Glutamatergic neuron (in vitro differentiated cells): ENCODE measurements at places on chromosomes 5 and 9.

DNA sequence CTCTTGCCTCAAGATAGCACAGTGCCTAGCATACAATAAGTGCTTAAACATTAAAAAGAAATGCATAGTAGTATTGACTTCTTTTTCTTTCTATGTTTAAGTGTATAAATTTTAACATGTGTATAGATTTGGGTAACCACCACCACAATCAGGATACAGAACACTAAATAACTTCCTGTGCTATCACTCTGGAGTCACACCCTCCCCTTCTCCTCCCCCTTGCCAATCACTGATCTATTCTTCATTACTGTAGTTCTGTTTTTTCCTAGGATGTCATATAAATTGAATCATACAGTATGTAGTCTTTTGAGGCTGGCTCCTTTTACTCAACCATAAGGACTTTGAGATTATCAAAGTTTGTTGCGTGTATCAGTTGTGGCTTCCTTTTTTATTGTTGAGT, 68.5 kb downstream of the OSTF1 start:
- no peak for DNase-seq

- DNase-seq = no peak
Measured at GRCh38 chr9:70868661-70869652, 252.5 kb downstream of the TRPM3 start.

DNA sequence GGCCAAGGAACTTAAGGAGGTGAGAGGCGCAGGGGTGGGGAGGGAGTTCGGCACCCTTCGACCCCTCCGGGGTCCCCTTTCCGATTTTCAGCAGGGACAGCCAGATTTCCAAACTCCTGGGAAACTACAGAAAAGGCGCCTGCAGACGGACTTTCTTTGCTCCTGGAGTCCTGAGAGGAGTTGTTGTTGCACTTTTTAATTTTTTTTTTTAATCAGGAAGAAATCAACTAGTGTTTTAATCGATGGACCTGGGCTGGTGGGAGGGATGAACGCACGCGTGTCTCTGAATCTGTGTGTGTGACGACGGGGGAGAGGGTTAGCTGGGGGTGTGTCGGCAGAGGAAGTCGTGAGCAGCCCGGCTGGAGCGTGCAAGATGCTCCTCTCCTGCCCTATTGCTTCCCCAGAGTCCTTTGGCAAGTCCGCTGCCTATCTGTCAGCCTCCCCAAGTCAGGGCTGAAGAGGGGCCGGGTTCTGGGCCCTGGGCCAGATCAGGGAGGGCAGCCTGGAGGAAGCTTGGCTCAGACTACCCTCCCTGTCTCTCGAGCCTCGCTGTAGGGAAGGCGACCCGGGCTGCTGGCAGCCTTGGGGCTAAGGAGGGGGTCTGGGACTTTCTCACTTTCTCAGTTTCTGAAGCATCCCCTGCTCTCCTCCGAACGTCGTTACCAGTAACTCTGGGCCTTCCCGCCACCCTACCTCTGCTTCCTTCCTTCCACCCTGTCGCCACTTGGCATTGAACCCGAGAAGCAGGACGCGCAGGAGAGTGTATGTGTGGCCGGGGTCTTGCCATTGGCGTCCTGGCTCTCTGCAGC, 731 bp downstream of the PRR16 start:
- peak; percentile 36 for DNase-seq

GRCh38 chr9:137876781-137877386, 698 bp upstream of the CACNA1B start:
- no peak for DNase-seq

DNA sequence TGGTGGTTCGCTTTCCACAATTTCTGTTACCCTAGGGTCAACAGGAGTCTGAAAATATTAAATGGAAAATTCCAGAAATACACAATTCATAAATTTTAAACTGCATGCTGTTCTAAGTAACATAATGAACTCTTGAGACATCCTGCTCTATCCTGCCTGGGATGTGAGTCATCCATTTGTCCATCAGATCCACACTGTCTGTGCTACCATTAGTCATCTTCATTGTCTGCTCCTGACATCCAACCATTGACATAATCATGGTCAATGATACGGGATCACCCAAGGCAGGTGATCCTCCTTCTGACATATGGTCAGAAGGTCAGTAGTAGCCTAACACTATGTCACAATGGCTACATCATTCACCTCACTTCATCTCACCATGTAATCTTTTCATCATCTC, 276.7 kb upstream of the KIF2A start:
- DNase-seq = no peak

DNA sequence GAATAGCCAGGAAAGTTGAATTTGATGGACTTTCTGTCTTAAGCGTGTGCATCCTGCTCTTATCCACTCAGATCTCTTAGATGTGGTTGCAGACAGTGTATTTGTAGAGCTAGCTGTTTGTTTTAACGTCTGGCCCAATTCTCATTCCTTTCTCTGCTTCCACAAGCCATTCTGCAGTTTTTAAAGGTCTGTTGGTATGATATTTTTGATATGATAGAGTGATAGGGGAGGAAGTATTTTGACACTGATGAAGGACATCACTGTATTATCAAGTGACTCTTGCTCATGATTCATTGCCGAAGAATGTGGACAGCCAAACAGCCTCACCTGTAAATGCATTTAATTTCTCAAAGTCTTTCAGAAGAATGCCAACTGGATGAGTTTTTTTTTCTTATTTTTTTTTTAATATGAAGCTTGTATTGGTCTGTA, 4.5 kb downstream of the TJP2 start:
- no peak for DNase-seq

DNA sequence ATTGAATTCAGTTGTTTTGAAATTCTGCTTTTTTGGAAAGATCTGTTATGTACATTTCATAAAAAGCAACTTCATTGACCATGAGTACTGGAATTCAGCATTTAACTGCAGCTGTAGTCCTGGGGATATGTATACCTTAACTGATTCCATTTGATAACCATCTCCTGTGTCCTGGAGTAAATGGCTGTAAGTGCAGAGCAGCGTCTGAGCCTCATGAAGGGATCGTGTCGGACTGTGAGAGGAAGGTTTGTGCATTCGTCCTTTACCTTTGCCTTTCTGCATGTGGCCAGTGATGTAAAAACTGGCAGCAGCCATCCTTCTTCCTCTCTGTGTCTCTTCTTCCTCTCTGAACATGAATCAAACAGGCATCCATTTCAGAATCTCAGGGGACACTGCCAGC, 287.2 kb downstream of the FANCC start:
- no peak for DNase-seq

GRCh38 chr9:74630228-74630627, 133.1 kb downstream of the RORB start:
- no peak for DNase-seq

DNA sequence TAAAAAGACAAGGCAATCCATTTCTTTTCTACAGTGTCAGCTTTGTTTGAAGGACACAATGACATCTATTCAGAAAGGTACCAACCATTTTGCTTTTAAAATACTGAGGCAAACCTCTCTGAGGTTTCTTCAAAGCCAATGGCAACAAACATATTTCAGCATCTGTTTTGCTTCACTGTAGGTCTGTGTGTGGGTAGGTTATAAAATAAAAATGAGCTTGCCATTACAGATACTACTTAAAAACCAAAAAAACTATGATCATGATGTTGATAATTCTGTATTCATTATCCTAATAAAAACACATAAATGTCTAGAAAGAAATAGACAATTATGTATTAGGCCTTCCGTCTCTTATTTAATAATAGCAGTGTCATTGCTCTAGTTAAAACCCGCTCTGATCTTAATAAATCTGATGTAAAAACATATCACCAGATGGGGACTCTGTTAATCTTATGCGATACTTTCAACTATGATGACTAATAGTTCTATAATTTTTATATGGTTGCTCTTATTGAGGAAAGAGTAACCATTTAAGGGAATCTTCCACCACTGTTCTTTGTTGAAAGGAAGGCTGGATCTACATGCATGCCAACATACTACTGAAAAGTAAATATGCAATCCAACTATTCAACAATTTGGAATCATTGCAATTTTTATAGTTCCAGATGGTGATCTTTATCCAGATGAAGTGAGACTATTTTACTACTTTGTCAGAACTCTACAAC, 647.2 kb downstream of the PDE4D start:
- DNase-seq = no peak

- DNase-seq = no peak
Measured at GRCh38 chr5:149341876-149342275, 3.4 kb upstream of the GRPEL2 start.

DNA sequence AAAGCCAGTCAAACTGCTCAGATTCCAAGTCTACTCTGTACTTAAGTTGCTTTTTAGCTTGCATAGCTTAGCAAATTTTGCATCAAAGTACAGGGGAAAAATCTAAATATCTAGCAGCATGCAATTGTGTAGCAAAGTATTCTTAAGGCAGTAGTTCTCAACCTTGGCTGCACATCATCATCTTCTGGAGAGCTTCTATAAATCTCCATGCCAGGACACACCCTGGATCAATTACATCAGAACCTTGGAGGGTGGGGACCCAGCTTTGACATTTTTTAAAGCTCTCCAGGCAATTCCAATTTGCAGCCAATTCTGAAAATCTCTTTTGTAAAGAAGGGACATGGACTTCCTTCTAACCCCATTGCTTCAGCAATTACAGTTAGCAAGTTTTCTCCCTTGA, 187.5 kb downstream of the SNCAIP start:
- no peak for DNase-seq

DNA sequence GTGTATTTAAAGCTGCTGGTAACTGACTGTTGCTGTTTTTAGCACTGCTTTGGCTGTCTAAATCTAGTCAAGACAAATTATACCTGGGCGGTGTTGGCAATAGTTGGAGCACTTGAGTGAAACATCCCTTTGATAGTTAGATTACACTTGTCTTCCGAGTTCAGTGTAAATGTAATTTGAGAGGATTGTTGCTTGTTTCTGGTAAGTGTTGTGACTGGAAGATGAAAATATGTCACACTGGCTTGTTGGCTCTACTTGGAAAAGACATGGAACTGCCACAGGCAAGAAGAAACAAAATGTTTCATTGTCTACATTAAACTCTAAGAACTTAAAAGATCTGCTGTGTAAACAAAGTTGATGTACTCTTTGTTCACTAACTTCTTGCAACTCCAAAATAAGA, 49.2 kb upstream of the PTPRD start:
- no peak for DNase-seq

GRCh38 chr9:35517131-35517530, 27.2 kb downstream of the RUSC2 start:
- DNase-seq = no peak

DNA sequence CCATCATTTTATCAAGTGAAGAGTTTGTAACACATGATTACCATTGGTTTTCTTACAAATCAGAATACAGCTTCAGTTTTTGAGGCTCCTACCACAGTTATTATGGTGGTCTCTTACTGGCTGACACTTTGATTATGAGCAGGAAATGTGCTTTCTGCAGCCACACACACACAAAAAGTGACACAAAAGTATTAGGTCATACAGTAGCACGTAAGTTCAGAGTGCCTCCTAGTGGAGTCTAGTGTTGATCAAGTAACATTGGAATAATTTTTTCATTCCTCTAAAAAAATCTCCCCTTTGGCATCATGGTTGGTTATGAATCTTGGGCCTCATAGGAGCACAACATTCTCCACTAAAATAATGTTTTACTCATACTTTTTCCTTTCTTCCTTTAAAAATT, 37.6 kb downstream of the PAM start:
- no peak for DNase-seq

GRCh38 chr5:106648401-106648800, 1022.3 kb downstream of the EFNA5 start:
- no peak for DNase-seq

DNA sequence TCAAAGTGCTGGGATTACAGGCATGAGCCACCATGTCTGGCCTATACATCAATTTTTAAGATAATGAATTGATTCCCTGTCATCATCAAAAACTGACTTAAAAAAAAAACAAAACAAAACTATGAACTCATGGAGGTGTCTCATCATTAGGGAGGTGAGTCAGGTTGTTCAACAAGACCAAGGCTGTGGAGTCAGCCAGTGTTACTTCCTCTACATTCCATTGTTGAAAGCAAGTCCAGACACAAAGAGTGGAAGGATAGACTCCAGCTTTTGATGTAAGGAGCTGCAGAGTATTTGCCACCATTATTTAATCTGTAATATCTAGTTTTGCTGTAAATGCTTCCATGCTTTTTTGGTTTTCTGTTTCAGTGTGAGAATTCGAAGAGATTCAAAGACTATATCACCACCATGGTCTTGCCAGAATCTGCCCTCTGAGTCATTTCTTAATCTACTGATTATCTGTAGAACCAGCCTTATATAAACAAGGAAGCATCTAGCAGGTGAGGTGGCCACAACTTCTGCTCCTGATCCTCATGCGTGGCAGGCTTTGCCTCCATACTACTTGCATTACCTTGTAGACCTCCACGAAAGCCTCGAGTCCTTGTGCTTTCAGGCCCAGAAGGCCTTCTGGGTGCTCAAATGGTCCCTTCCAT, 156.1 kb downstream of the FGF1 start:
- DNase-seq = no peak

DNA sequence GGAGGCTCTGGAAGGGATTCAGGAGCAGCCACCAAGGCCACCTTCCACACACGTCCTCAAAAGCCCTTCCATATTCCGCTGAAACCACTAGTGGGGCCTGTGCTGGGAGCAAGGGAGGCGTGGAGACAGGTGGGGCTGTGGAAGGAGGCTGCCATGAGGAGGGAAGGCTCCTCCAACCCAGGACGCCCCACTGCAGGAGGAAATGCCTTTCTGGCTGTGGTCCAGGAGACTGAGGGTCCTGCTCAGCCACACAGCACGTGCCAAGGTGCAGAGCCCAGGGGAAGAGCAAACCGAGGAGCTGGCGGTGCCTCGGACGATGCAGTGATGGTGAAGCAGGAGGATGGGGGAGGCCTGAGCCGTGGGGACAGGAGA, 49.5 kb downstream of the ADAMTS2 start:
- peak; percentile 11 for DNase-seq

- DNase-seq = no peak
Measured at GRCh38 chr5:32777222-32777621, 66.1 kb downstream of the NPR3 start.

GRCh38 chr9:127303830-127304229, 39.3 kb downstream of the GARNL3 start:
- DNase-seq = no peak

- DNase-seq = no peak
Measured at GRCh38 chr9:38339087-38339486, 53.4 kb upstream of the ALDH1B1 start.

GRCh38 chr5:39116344-39117170, 42.4 kb upstream of the RICTOR start:
- DNase-seq = no peak

DNA sequence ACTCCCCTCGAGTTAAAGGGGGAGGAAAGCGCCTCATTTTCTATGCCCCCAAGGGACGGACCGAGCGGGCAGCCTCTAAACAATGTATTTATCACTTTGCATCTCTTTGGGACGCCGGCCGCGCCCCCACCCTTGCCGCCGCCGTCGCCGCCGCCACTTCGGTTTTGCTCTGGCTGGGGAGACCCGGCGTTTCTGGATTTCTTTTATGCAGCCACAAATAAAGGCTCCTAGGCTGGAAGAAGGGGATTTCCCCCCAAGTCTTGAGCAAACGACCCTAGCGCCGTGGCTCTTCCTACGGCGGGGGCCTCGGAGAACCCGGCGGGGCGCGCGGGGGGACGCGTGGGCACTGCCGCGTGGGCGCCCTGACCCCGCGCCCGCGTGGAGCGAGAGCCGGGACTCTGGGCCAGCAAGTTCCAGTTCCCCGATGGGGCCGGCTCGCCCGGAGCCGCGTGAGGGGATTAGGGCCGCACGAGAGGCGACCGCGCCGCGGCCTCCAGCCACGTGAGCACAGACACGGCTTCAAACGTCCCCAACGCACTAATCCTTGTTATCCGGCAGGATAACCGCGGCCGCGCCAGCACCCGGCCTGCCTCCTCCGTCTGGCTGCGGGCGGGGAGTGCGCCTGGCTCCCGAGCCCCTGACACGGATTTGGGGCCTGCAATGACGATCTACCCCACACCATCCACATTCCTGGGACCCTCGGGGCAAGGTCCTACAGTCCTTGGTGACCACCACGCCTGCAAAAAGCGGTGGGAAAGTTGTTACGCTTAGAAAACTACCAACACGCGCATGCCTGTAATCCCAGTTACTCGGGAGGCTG, 7.9 kb upstream of the NEUROG1 start:
- peak; percentile 40 for DNase-seq
